ENCODE measurements at places on chromosomes 7 and 10.

DNA sequence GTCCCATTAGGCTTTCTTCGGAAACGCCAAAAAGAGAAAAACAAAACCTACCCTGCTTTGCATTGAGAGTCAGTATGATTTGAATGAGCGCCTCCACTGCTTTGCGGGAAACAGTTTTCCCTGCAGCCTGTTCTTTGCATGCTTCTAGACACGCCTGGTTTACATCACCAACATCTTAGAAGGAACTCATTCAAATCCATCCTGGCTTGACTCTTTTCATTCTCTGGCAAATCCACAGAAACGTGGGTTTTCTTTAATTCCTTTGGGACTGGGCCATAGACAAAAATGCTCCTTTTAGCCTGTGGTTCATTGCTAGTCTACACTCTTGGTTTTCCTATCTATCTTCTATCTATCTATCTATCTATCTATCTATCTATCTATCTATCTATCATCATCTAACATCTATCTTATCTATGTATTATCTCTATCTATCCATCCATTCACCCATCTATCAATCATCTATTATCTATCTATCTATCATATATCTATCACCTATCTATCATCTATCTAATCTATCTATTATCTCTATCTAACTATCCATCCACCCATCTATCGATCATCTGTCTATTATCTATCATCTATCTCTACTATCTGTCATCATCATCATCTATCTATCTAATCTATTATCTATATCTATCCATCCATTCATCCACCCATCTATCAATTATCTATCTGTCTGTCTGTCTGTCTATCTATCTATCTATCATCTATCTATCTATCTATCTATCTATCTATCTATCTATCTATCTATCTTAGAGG is 68.3 kb downstream of the GATA3 start:
- DNase-seq, result no peak

DNA sequence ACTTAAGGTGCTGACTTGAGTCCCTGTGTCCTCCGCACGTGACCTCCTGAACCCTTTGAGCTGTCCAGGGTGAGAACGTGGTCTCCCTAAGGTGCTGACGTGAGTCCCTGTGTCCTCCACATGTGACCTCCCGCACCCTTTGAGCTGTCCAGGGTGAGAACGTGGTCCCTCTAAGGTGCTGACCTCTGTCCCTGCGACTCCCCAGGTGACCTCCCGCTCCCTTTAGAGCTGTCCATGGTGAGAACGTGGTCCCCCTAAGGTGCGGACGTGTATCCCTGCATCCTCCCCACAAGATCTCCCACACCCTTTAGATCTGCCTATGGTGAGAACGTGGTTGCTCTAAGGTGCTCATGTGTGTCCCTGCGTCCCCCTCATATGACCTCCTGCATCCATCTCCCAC is 174.3 kb downstream of the ADARB2 start:
- no peak for DNase-seq

- no peak for DNase-seq
Observed at GRCh38 chr7:84237533-84238173, 43.1 kb upstream of the SEMA3A start.

DNA sequence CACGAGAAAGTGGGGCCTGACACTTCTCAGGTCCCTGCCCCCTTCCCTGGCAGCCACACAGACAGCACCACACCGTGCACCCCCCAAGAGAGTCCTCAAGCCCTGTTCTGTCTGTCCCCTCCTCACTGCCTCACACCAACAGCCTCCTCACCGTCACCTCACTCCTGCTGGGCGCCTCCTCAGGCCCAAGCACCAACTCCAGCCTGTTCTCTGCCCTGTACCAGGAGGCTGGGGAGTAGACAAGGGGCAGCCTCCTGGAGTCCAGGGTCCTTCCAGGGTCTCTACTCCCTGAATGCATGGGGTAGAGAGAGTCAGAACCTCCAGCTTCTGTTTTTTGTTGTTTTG is 26.9 kb upstream of the ELN start:
- no peak for DNase-seq

GRCh38 chr10:29856295-29856694 is 203.1 kb downstream of the JCAD start:
- no peak for DNase-seq

GRCh38 chr10:131237991-131238651 is 73.4 kb downstream of the TCERG1L start:
- no peak for DNase-seq

GRCh38 chr10:44195112-44196007 is 189.5 kb downstream of the CXCL12 start:
- no peak for DNase-seq

GRCh38 chr7:30927040-30927439 is 15.4 kb downstream of the AQP1 start:
- DNase-seq, result peak; percentile 5

DNA sequence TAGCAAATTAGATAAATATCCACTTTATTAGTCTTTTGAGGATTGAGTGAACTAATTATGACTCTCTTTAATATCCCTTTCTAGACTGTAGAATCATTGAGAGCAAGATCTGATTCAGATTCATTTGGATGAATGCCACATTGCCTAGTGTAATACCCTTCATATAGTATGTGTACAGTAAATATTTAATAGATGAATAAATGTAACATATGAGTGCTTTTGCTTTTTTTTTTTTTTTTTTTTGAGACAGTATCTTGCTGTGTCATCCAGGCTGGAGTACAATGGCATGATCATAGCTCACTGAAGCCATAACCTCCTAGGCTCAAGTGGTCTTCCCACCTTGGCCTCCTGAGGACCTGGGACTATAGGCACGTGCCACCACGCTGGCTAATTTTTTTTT is 14.8 kb downstream of the SAMD8 start:
- no peak for DNase-seq

DNA sequence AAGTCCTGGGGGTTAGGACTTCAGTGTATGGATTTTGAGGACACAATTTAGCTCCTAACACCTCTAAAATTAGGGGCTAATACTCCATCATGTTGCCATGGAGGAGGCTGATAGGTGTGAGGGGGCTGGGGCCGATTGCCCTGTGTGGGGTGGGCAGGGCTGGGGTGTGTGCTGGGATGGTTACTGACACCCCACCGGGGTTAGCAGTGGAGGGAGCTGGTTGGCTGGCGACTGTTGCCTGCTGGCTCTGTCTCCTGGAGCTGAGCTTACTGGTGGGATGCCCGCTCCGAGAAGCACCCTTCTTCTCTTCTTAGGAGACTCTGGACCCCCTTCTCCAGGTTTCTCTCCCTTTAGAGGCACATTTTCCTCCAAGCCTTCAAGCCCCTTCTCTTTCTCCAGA is 22.2 kb upstream of the SH2D4B start:
- DNase-seq, result no peak

- DNase-seq, result no peak
Observed at GRCh38 chr10:81031774-81032173, 494.1 kb downstream of the SH2D4B start.

DNA sequence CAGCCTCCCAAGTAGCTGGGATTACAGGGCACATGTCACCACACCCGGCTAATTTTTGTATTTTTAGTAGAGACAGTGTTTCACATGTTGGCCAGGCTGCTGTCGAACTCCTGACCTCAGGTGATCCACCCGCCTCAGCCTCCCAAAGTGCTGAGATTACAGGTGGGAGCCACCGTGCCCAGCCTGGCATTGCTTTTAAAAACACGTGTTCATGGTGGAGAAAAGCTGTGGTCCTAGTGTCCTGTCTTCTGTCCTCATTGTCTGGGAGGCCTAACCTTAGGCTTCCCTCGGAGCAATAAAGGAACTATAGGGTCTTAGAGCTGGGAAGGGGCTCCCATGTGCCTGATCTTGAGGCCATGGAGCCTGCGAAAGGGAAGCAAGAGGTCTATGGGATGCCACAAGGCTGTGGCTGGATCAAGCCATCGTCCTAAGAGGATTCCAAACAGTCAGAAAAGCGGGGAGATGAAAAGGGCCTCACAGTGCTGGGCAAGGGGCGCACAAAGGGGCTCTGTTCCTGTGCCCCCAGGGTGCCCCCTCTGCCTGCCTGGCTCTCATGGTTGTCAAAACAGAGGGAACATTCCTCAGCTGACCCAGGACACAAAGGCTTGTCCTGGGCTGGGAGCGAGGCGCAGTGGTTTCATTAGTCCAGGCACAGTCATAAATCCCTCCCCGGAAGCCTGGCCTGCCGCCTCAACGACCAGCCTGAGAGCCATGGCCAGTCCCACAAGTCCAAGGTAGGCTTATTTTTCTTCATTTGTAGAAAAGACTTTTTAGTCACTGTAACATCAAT is 106.6 kb upstream of the TNS3 start:
- no peak for DNase-seq

DNA sequence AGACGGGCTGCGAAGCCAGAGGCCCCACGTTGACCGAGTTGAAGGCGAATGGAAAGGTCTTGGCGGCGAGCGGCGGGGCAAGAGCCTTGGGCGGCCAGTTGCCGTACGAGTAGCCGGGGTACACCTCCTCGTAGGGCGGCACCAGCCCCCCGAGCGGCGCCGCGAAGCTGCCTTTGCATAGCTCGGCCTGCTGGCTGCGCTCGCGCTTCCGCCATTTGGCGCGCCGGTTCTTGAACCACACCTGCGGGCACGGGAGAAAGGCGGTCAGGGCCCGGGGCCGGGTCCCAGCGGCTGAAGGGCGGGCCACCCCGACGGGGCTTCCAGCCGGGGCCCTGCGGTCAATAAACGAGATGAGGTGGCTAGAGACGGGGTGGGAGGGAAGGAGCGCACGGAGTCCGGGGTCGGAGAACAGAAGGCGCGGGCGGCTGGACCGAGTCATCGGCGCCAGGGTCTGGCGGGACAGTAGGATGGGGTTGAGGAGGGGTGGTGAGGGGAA is 4.8 kb downstream of the ELOVL3 start:
- DNase-seq, result peak; percentile 65

DNA sequence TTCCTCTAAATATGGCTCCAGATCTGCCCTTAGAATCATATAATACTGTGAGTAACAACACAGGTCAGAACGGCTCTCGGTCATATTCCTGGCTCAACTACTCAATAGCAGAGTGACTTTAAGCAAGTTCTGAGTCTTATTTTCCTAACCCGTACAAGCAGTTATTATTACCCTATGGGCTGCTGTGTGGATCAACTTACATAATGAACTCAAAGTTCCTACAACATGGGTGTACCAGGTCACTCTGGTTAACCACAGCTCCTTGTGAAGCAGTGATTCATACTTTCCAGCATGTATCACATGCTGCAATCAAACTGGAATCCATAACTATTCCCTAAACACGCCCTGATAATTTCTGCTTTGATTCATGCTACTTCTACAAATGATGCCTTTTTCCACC is 107.3 kb downstream of the LRRN3 start:
- no peak for DNase-seq

DNA sequence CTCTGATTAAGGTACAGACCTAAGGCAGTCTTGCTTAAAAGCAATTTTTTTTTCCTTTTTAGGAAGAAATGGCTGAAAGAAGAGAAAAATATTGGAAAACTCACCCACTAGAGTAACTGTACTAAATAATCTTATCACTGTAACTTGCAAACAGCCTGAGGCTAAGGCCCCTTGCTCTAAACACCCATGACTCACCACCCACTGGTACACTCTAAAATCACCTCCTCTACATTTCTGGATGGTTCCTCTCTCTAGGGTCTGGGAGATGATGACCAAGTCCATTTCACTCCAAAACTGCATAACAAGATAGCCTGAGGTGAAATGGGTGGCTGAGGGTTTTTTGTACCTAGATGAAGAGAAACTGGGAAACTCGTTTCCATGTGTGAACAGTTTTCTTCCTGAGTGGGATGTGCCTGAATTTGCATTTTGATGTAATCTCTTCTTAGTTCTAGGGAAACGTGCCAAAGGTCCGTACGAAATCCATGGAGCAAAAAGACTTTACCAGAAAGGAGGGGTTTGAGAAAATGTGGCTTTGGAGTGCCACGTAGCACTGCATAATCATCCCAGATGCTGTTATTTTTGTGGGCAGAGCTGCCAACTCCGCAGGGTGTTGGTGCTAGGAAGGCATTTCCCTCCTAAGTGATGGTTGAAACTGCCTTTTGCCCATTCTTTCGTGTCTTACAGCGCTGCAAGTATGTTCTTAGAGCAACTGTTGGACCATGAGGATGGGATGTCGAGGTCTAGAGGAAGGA is 113.5 kb upstream of the C10orf90 start:
- no peak for DNase-seq

DNA sequence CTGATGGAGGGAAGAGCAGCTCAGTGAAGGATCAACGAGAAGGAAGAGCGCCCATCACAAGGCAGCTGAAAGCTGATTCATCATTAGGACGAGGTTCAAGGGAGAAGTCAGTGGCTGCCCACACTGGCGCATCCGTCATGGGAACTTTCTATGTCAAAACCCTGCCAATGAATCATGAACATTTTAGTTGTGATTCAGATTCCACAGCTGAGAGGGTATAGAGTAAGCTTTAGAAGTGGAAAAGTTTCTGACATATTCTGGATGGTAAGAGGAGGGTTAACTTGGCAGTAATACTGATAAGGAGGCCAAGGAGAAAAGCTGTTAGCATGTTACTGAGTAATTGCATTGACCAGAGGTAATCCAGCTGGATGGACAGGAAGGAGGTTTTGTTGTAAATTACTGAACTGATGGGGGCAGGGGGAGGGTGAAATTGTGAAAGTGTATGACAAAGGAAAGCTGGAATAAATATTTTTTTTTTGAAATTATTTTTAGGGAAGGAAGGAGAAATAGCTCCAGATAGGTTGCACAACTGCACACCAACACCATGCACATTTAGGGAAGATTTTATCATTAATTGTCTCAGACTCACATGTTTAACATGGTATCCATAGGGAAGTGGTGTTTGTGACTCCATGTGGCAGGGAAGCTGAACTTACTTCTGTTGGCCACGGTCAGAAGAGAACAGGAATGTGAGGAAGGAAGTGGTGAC is 78.3 kb upstream of the NRP1 start:
- no peak for DNase-seq

GRCh38 chr10:75405598-75406461 is 4.3 kb upstream of the ZNF503 start:
- DNase-seq, result no peak

DNA sequence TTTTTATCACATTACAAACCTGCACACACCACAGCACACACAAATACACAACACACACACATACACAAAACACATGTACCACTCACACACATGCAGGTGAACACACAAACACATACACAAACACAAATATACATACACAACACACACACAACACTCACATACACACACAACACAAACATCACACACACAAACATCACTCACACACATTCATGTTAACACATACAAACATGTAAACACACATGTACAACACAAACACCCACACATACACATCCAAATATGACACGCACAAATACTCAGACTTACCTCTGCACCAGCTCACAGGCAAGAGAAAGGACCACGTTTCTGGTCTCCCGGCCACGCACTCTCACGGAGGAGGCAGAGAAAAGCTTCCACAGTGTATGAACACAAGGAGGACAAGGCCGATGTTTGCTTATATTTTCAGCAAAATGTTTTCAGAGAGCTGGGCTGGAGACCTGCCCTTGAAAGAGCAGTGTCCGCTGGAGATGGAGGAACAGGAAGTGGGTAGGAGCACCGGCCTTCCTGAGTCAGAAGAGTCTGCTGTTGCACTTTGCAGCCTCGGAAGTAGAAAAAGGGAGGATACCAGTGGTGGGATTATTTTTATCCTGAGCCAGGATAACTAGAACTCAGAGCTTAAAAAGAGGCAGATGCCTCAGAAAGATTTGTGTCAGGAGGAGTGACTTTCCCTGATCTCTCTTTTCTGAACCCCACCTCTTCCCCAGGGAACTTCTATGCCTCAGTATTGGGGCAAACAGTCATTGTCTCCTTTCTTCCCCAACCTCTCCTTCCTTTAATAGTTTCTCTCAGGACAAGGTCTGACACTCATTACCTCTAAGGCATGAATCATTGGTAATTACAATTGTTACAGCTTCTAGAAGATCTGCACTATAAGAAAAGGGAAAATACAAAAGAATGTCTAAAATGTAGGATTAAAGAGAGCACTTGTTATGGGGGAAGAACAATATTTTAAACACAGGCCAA is at the start of gene GIMAP6:
Gene GIMAP6 (minus strand): TSS at position 520 of the 999 bp plus-strand sequence. CDS start 2,243 bp downstream, outside the sequence.
- no peak for DNase-seq

GRCh38 chr10:74460812-74461211 is 309.8 kb downstream of the ADK start:
- no peak for DNase-seq
